ENCODE measurements at places on chromosomes 5 and 9. TPM values are rescaled to one million over a fixed set of nuclear protein-coding genes. Genes with fewer than 3 reads are reported as not detected.

Gene ORM2
- total RNA-seq = not detected

Gene CDH18
- not detected for total RNA-seq

Gene TAF11L6
- not detected for total RNA-seq

Gene FAM169A
- total RNA-seq = 1.2 TPM

Gene PDLIM4
- total RNA-seq = 67.2 TPM

Gene MCIDAS
- not detected for total RNA-seq

Gene ANXA2R
- 3.1 TPM for total RNA-seq

Gene TAS2R1
- total RNA-seq = not detected

Gene MYOZ3
- total RNA-seq = 0.77 TPM

Gene HTR4
- total RNA-seq = not detected

Gene PRLR
- 0.33 TPM for total RNA-seq

Gene PCDH1
- 2.3 TPM for total RNA-seq

Gene MAP1B
- total RNA-seq = 83.4 TPM

Gene PCDHA1
- under 0.01 TPM for total RNA-seq

Gene NUTM2F
- total RNA-seq = not detected

Gene LURAP1L
- total RNA-seq = 87.6 TPM

Gene CD14
- total RNA-seq = 4.1 TPM

Gene HRCT1
- 1.2 TPM for total RNA-seq

Gene UGT3A2
- total RNA-seq = not detected

Gene APBA1
- 8.8 TPM for total RNA-seq

Gene BAAT
- total RNA-seq = not detected

Gene PRKAA1
- total RNA-seq = 114 TPM

Gene GOLPH3
- 71.7 TPM for total RNA-seq

Gene SLC6A19
- not detected for total RNA-seq

Gene SLC4A9
- not detected for total RNA-seq

Gene SLC12A2
- total RNA-seq = 19.0 TPM

Gene MSMP
- not detected for total RNA-seq

Gene MYMK
- total RNA-seq = not detected

Gene IL33
- total RNA-seq = 1.3 TPM

Gene FIBCD1
- 7.3 TPM for total RNA-seq

Gene KIF12
- total RNA-seq = not detected

Gene GRM6
- not detected for total RNA-seq

Gene SLC30A5
- 97.1 TPM for total RNA-seq

Gene SEMA5A
- total RNA-seq = 17.7 TPM

Gene SH3GL2
- total RNA-seq = under 0.01 TPM

Gene VCAN
- total RNA-seq = 190 TPM

Gene DOCK2
- 3.6 TPM for total RNA-seq

Gene SPINK7
- not detected for total RNA-seq

Gene SPATA6L
- 1.2 TPM for total RNA-seq

Gene NCBP1
- total RNA-seq = 42.9 TPM

Gene SPDL1
- 10.9 TPM for total RNA-seq

Gene PTGR1
- total RNA-seq = 126 TPM

Gene LECT2
- total RNA-seq = not detected

Gene SYNPO
- total RNA-seq = 6.6 TPM

Gene TSSK1B
- 0.50 TPM for total RNA-seq

Gene SAPCD2
- total RNA-seq = 0.26 TPM

Gene LRRC14B
- total RNA-seq = not detected

Gene OR4F3
- total RNA-seq = 0.26 TPM

Gene PROB1
- 0.77 TPM for total RNA-seq

Gene ARAP3
- total RNA-seq = 2.6 TPM

Gene CFAP90
- not detected for total RNA-seq

Gene LCN2
- total RNA-seq = not detected

Measured in fibroblast of lung (primary cell).